Amygdala (tissue), 56 donors: ENCODE measurements at places on chromosomes 2 and 18.
A peak's percentile ranks its signal among the peaks of the same experiment; 100 is the strongest.

DNA sequence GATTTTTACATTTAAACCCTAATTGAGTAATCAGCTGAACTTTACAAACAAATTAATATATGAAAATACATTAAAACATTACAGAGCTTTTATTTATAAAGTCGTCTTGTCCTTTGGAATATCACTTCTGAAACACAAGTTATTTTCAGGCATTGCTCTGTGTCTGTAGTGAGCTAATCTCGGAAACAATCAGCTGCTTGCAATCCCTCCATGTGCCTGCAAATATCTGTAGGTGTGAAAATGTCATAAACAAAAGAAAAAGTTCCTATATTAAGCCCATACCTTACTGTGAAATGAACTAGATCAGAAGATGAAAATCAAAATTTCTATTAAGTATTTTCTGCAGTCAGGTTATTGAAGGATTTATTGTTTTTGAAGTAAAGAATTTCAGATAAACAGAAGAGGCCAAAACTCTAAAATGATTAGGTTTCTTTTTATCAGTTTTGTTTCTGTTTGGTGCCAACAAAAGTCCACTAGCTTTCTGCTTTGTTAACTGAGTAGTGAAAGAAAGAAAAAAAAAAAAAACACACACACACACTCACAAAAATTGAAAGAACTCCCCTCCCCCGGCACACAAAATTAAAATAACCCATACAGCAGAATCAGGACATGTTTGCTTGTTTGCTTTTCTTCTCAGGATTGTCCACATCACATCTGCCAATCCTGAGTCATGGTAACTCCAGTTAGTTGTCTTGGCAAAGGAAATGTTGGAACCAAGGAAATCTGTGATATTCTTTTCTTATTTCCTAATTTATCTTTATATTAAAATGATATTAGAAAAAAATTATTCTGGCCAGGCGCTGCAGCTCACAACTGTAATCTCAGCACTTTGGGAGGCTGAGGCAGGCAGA lies 627.0 kb upstream of the SLC39A10 start:
- no peak for DNase-seq

- peak; percentile 14 for DNase-seq
Observed at GRCh38 chr2:203532957-203533658, 2.0 kb downstream of the RAPH1 start.

- no peak for DNase-seq
Observed at GRCh38 chr2:187644486-187644885, 90.3 kb upstream of the TFPI start.

- no peak for DNase-seq
Observed at GRCh38 chr2:178934571-178934970, 115.4 kb downstream of the CCDC141 start.

DNA sequence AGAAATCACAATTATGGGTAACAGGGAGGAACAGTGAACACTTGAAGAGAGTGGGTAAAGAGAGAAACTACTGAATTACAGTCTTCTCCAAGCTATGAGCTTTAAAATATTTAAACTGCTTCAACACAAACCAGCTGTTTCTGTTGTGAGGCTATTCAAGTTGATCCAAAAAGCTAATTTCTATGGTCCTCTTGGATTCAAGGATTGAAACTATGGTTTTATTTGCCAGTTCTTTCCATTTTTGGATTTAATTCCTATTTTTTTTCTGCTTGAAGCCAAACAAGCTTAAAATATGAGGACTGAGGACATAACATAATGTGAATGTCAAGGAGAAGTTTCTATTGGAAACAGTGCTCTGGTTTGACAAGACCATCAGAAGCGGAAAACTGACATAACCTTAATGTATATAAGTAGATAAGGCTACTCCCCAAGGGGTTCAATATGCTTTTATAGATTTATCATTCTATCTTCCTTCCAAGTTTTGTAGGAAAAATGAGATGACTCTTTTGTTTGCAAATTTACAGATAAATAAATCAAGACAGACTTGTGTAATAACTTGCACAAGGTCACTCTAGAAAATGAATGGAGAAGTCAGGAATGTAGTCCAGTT lies 60.7 kb upstream of the AQP4 start:
- DNase-seq: no peak

DNA sequence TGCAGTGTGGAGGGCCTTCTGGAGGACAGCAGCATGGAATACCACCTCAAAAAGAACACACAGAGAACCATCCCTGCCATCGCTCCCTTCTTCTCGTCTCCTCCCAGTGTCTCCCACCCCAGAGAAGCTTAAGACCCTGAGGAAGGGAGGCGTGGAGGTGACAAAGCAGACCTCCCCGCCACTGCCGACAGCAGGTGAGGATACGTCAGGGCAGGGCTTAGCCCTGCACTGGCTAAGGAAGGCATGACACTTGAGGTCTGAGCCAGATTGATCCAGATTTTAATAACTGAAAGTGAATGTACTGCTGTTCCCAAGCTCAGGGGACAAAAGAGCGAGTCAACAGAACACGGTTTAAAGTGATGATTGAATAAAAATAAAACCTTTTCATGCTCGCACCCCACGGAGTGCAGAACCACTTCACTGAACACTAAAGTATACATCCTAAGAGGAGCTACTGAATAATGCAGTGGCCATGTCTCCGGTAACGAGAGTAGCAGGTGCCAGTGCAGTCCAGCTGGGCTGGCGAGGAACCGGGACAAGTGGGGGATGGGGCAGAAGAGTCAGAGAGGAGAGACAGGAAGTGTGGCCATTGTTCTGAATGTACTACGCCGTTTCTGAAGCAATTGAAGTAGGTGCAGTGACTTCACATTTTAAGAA lies 391.0 kb downstream of the CDH2 start:
- no peak for DNase-seq

GRCh38 chr2:30480703-30481322 lies 33.8 kb downstream of the LCLAT1 start:
- DNase-seq: no peak

DNA sequence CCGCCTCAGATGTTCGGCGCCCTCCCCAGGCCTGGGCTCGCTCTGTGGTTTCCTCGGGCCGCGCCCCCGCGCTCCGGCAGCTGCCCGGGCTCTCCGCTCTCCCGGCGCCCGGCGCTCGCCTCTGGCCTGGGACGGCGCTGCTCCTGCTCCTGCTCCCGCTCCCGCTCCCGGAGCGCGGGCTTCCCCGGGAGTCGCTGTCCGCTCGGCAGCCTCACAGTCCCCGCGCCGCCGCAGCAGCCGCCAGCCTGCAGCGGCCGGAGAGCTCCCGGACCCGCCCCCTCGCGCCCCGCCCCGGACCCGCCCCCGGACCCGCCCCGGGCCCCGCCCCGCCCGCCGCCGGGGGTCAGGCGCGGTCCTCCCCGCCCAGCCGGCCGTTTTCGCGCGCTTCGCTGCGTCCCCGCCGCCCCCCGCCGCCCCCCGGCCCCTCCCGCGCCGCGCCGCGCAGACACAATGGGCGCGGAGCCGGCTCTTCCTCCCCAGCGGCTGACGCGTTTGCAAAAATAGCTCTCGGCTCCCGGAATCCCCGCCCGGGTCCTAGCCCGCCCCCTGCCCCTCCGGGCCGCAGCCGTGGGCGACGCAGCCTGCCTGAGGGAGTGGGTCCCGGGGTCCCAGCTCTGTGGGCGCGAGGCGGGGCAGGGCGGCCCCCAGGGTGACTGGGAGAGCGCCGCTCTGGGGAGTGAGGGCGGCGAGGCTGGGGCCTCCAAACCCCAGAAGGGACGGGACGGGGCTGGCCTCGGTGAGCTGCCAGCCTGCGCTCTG lies at the start of gene ARL4C:
TSS of gene ARL4C (minus strand) at position 247 of the 759 bp plus-strand sequence. CDS start 495 bp downstream, outside the sequence.
- peak; percentile 22 for DNase-seq

GRCh38 chr2:55111570-55112228 lies 61.4 kb upstream of the RTN4 start:
- DNase-seq: peak; percentile 57

DNA sequence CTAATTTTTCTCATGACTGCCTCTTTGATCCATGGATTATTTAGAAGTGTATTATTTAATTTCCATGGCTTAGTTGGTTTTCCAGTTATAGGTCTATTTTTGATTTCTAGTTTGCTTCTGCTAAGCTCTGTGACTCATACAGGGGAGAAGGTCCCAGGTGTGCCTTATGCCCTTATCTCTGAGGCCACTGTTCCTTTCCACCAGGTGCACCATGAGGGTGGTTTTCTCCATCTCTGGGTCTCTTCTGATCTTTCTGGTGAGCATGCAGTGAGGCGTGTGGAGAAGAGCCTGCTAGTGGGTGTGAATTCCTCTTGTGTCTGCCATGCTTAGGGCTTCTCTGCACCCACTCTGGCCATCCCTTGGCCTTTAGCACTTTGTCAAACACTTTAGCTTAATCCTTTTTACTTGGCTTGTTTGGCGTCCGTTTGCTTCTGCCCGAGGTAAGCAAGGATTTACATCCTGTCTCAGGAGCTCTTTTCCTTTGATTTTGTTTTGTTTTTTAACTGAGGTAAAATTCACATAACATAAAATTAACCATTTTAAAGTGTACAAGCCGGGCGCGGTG lies 129.8 kb upstream of the ARL4C start:
- no peak for DNase-seq

GRCh38 chr2:111900859-111901258 lies 2.5 kb downstream of the MERTK start:
- DNase-seq: no peak

GRCh38 chr2:41410011-41410410 lies 637.8 kb upstream of the PKDCC start:
- no peak for DNase-seq

- DNase-seq: no peak
Observed at GRCh38 chr2:158187908-158188307, 86.2 kb downstream of the UPP2 start.

DNA sequence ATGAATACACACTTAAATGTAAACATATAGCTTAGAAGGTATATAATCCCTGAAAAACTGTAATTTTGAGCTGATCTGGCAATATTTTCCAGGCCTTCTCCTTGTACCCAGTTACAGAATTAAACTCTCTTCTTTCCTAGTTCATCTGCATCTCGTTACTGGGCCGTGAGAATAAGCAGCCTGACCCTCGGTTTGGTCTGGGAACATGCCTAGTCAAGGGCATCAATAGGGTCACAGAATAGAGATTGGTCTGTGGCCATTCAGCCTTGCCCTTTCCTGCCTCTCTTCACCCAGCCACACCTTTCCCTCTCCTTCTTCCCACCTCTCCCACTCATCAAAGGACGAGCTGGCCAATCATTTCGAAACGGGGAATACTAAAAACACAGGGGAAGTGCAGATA lies 27.3 kb downstream of the SULT1C2 start:
- no peak for DNase-seq

DNA sequence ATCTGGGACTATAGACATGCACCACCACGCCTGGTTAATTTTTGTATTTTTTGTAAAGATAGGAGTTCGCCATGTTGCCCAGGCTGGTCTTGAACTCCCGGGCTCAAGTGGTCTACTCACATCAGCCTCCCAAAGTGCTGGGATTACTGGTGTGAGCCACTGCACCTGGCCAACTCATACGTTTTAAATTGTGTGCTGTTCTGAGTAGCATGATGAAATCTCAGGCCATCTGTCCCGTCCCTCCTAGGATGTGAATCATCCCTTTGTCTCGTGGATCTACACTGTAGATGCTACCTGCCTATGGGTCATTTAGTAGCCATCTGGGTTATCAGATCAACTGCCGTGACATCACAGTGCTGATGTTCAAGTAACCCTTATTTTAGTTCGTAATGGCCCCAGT lies 38.5 kb upstream of the RMP24 start:
- DNase-seq: no peak

DNA sequence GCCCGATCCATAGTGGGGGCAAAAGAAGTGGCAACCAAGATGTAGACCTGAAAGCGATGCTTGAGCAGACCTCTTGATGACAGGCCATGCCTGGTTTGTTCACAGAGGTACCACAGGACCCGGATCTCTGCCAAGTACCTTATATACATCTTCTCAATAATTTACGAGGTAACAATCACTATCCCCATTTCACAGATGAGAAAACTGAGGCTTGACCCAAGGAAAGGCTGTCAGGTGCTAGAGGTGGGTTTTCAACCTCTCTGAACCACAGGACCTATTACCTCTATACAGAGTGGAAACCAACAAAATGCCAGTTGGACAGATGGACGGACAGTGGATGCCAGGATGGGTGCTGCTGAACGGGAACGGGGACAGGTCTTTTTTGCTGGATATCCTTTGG lies 13.8 kb upstream of the DIS3L2 start:
- DNase-seq: no peak

GRCh38 chr2:119202610-119203310 lies 20.9 kb upstream of the STEAP3 start:
- no peak for DNase-seq

GRCh38 chr2:11395389-11395788 lies 51.0 kb upstream of the ROCK2 start:
- DNase-seq: no peak

DNA sequence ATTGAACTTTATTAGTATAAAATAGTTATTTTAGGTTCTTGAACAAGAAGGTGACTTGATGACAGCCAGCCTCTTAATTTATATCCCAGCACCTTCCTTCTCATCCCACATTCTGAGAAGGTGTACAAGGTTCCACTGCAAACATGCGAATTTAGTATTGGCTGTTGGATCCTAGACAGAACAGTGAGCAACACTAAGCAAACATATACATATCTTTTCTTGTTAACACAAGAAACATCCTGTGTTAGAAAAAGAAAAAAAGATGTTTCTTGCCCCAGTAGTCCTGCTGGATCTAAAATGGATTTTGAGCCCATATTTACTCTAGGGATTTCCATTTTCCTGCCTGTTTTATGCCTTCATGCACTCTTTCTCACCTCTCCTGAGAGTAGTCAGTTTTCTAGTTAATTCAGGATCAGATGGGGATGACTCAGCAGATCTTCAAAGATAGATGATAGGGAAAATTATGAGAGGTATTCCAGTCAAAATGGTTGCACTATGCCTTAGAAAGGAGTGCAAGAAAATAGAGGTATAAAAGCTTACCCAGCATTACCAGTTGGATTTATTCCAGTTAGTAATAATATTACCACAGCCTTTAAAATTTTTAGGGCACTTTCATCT lies 336.5 kb downstream of the MEIS1 start:
- no peak for DNase-seq

DNA sequence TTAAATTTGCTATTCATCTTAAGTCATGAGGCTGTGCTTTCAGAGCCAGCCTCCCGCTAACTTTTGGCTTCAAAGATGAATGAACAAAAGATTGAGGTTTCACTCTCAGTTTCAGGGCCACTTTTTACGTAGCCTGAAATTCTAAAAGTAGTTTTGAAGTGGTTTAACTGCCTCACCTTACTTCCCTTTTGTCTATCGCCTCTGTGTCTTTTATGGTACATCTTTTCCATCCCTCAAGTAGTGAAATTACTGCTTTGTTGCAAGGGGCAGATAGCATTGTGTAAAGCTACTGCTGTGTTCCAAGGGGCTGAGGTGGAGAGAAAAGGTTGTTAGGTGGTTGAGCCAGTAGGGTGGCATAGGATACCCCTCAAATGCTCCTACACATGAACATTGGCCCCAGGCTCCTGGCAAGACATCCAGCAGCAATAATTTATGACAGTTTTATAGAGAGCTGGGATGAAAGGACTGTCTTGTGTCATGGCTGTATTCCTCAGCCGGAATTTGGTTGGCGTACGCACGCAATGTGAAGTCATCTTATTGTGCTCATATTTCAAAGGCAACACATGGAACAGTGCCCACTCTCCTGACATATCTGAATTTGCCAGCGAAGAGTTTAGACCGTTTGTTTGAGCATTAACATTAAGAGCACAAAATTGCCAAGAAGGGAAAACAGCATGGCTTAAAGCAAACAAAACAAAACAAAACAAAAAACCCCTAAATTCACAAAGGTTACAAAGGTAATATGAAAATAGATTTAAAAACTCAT lies 32.2 kb downstream of the QPCT start:
- DNase-seq: no peak
